ENCODE measurements at places on chromosomes 2 and 18.

GRCh38 chr2:48510329-48510728, 19.6 kb upstream of the STON1 start:
- no peak for DNase-seq

GRCh38 chr2:177149155-177149503, 63.5 kb upstream of the HNRNPA3 start:
- DNase-seq: no peak

DNA sequence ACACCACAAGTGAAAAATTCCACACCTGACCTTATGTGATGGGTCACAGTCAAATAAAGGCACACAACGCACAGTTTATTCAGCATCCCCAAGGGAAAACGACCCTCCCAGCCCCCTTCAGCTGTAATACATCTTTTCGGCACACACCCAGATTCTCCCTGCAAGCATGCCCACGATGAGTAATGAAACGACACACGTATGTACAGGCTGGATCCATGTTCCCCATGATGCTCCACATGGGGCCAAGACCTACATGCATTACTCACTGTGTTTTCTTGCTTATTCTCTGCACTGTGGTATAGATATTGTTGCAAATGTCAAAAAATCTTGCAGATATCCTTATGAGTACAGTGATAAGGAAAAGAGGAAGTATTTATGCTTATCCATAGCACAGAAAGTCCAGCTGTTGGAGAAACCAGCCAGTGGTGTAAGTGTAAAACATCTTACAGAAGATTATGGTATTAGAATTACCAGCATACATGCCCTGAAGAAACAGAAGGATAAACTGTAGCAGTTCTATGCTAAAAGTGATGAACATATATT, 32.5 kb upstream of the SGPP2 start:
- no peak for DNase-seq

GRCh38 chr2:181393472-181393871, 63.7 kb upstream of the ITGA4 start:
- DNase-seq: no peak
